Hippocampal formation (tissue), 2 donors: ENCODE measurements at places on chromosomes 2 and 18.

GRCh38 chr18:48090702-48091101, 160.2 kb upstream of the SMAD2 start:
- no peak for DNase-seq

DNA sequence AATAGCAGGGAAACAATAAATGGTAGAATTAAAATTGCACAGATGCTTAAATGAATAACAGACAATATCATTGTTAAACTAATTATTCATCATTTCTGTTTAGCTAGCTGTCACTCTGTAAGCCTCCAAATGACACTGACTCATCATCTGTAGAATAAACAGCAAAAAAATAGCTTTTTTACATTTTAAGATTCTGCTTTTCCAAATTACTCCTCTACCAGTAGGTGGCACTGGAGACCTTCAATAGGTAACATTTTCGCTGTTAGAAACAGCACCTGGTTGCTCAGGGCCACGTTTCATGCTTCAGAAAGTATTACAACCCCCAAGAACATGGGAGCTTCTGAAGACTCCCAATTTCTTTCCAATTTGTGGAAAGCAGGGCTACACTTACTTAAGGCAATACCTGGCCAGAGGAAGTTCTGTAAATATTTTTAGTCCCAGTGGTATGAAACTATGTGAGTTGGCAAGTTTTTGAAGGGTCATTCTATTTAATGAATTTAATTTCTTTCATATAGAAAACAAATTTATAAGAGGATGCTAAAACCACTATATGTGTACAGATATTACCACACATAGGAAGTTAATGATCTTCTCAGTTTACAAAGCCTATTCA, 45.4 kb downstream of the TTN start:
- peak; percentile 34 for DNase-seq

DNA sequence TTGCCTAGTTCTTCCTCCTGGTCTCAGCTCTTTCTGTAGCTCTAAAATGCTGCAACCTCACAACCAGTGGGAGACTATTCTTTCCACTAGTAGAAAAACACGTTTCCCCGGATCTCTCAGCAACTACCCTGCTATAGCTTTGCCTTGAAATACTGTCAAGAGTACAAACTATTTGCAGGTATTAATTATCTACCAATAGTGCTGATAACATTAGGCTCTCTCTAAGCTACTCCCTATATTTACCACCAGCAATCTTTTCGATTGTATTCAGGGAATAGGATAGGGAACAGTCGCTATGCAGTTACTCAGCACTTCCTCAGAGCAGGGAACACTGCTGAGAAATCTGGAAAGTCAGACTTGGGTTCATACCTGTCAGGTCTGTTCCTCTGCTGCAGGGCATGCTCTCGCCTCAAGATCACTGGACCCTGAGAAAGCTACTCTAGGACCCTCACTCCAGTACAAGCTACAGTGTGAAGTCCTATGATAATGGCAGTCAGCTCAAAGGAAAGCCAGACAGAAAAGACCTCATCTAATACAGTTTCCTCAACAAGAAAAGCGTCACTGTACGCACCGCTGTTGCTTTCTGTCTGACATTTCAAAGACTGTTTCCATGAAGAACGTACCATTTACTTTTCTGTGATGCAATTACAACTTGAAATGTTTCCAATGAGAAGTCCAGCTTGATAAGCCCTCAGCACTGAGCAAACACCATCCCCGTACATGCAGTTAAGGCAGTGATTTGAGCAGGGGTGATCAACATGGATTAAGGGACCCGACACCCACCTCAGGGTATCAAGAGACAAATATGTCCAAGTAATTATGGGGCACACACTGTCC, 22.7 kb downstream of the GDF7 start:
- no peak for DNase-seq

DNA sequence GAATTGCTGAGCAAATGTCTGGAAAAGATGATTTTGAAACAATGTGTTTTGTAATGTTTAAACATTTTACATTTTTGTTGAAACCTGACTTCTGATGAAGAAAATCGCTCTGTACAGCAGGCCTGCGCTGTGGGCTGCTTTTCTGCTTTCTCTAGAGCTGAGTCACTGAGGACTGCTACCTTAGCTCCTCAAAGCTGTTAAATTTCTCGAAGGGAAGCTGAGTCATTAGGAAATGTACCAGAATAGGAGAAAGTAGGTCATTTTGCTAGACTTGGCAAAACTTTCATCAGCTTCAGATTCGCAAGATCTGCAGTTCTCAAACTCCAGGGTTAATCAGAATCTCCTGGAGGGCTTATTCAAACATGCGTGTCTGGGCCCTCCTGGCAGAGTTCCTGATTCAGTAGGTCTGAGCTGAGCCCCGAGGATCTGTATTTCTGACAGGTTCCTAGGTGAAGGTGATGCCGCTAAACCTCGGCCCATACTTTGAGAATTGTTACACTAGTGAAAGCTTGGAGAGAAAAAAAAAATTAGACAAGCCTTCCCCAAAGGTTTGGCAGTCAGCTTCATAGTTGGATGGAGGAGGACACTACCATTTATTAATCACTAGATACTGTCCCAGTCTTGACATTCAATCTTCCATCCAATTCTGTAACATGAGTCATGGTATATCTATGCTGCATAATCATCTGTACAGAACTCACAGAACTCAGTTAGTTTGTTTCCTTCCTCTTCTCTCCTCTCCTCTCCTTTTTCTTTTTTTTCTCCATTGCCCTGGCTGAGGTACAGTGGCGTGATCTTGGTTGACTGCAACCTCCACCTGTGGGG, 297.6 kb downstream of the PARD3B start:
- peak; percentile 39 for DNase-seq

GRCh38 chr2:45274250-45274926, 265.1 kb upstream of the SIX2 start:
- no peak for DNase-seq

DNA sequence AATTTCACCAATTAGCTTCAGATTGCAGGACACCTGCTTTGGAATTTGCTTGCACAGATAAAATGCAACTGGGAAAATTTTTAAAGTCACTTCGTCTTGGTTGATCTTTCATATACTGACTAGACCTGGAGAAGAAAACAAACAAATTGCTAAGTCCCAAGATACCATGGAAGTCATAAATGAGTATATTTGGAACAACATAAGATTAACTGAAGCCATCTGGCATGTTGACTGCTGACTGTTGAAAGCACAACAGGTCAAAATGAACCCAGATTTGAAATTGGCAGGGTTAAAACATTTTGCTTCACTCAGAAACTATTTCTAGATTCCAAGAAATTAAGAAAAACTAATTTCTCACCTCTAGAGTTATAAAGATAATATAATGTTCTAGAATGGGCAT, 470.7 kb downstream of the LPIN1 start:
- no peak for DNase-seq

DNA sequence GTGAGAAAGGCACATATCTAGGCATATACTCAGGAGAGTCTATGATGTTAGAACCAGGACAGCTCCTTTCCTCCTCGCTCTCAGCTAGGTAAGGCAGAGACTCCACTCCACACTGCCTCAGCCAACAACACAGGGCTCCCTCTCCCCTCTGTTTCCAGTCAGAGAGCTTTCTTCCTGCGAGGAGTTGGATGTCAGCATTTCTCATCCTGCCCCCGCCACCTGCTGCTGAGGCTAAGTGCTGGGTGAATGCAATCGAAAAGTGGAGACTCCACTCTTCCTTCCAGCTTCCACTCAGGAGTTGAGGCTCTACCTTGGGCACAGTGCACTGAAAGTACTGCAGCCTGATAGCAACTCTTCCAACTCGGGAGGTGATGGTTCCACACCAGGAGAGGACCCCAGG, 177.2 kb upstream of the RAB6C start:
- no peak for DNase-seq

DNA sequence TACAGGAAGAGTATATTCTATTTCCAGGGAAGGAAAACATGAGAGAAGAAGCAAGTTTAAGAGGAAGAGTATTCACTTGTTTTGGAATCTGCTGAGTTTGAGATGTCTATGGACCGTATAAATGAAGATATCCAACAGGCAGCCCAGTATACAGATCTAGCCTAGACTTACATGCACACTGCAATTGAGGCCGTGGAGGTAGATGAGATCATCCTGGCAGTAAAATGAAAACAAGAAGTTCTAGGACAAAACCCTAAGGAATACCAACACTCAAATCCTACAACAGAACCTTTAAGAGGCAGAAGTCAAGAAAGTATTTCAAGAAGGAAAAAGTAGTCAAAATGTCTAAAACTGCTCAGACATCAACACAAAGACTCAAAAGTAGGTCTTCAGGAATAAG, 16.0 kb downstream of the GRB14 start:
- DNase-seq, result no peak

DNA sequence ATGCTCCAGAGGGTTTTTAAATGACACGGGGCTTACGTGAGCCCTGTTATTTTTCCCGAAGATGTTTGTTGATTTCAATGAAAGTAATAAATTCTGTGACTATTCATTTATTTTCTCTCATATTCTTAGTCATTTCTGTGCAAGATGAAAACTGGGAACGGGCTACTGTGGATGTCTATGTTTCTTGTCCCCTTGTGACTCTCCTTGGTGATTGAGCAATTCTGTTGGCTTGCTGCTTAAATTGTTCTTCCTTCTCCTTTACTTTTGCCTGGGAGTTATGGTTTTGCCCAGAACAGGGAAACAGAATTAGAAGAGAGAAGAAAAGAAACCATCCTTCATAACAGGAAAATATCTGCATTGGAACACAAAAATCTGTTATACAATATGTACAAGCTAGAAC, 508.2 kb upstream of the DSEL start:
- DNase-seq, result no peak

- no peak for DNase-seq
Measured at GRCh38 chr2:95382192-95382591, 20.3 kb upstream of the FAHD2A start.

DNA sequence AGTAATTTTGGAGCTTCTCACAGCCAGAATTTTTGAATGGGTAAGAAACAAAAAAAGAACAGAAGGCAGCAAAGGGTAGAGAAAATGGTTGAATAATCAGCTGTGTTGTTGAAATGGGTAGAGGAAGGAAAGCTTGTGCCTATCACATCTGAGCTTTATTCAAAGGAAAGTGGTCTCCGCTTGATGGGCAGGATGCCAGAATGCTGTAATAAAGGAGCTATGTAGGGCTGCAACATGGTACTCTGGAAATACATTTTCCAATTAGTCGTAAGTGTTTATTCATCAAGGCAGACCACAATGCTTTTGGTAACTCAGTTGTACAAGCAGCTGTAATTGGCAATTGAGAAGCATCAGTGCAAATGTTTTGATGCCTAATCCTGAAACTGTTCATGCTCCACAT, 196.9 kb downstream of the ICOS start:
- no peak for DNase-seq

DNA sequence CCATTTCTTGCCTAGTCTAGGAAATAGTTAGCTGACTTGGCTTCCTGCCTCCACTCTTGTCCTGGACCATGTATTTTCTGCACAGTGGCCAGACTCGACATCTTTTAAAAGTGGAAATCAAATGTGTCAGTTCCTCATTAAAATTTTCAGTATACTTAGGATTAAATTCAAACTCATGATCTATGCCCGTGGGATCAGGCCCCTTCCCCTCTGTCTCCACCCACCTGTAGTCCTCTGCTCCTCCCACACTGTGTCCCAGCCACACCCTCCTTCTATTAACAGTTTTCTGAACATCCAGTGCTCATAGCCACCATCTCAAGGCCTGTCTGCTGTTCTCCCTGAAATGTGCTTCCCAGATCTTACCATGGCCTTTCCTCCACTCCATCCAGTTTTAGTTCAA, 13.3 kb downstream of the ARHGAP25 start:
- DNase-seq, result no peak

- no peak for DNase-seq
Measured at GRCh38 chr2:4673025-4673489, 969.7 kb downstream of the DCDC2C start.

GRCh38 chr2:233061591-233062450, 1.7 kb downstream of the INPP5D start:
- no peak for DNase-seq

DNA sequence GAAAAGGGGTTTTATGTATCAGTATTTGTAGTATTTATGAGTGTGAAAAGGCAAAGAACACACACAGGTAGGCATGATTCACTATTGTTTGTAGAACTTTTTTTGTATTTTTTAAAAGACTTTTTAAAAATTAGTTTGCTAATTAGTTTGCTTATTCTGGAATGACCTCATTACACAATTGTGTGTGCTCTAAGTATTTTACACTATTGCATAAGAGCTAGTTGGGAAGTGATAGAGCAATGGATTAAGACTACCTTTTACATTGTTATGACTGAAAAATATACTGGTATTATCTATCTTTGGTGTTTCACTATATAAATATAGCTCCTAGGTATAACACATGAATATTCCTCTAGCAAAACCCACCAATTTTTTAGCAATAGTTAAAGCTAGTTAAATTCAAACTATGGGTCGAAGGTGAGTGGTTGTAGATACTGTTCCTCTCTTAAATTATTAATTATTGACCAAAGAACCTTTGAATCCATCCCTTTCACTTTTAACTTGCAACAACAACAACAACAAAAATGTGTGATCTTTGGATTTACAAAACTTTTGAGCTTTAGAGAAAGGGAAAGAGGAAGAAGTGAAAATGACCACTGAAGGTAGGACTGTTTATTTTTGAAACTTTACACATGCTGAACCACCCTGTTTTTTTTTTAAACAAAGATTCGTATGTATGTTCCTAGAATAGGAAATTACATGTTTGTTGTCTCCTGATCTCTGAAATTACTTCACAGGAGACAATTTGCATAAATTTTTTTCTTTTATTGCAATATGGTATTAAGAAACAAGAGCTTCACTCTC, 18.7 kb downstream of the ITPRID2 start:
- no peak for DNase-seq

- no peak for DNase-seq
Measured at GRCh38 chr2:149902081-149902480, 314.5 kb upstream of the MMADHC start.

DNA sequence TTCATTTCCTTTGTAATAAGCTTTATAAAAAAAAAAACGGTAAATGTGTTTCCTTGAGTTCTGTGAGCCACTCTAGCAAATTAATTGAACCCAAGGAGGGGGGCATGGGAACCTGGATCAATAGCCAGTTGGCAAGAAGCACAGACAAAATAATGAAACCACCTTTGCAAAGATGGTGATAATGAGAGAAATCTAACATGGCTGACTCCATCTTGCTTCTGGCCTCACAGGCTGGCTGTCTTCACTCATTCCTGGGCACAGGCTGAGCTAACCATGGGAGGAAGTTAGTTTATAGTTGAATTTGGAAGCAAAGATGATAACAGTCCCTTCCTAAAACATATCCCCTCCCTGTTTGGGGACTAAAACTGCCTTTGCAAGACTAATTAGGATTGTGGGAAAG, 95.1 kb downstream of the B3GNT2 start:
- no peak for DNase-seq

GRCh38 chr2:16038621-16039020, 98.3 kb downstream of the MYCN start:
- DNase-seq, result no peak
